ENCODE measurements at places on chromosomes 2 and 18.

DNA sequence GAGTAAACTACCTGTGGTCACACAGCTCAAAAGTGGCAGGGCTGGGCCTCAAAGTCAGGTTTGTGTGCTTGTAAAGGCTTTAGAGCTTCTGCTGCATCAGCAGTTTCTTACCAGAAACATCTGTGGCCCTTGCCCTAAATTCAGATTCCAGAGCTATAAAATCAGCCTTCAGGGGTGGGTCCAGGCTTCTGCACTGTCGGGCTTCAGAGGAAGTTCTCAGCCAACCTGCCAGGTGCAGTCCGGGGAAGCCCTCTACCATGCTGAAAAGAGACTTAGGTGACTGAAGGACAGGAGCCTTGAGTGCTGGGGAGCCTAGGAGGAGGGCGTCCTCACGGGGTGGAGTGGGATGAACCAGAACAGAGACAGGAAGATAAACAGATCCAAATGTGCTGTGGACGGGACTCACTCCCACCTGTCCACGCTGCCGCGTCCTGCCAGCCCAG is 69.9 kb upstream of the HS6ST1 start:
- DNase-seq, result no peak

DNA sequence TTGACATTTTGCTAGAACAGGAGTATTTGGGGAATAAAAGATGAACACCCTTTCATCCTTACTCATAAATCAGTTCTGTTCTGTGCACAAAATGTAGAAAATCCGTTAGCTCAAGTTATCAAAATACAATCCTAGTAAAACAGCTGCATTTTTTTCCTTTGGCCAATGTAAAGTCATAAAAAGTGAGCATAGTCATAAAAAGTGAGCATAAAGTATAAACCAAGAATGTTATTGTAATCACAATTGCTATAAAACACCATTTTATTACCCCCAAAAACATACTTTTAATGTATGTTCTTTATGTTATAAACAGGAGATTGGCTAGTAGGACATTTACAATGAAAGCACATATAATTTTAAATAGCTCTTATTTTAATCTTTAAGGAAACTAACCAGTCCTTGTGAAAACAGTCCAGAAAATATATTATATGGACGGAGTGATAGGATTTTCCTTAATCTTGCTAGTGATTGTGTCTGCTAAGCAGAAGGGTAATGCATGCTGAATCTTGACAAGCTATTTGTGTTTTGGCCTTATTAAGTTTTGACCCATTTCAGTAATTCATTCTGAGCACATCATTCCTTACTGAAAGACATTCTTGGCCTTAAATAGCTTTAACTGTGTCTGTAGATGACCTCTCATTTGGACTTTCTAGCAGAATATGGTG is 891.8 kb downstream of the DSC3 start:
- DNase-seq, result no peak

GRCh38 chr2:84041506-84041905 is 417.6 kb downstream of the SUCLG1 start:
- DNase-seq, result no peak

DNA sequence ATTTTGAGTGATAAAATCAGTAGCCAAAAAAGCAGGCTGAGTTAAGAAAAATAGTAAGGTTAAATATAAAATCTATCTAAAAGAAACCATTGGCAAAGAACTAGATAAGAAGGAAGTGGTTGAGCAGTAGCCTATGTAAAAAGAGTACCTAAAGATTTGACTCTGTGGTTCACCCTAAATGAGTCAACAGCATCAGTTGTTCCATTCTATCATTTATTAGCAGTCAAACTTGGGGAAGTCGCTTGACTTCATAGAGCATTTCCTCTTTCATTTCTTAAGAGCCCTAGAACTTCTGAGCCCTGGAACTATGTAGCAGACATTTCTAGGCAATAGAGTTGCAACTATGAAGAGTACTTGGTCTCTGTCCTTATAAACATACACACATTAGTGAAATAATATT is 381.7 kb downstream of the NUP35 start:
- no peak for DNase-seq

GRCh38 chr2:144133936-144134665 is 385.8 kb downstream of the ZEB2 start:
- no peak for DNase-seq

DNA sequence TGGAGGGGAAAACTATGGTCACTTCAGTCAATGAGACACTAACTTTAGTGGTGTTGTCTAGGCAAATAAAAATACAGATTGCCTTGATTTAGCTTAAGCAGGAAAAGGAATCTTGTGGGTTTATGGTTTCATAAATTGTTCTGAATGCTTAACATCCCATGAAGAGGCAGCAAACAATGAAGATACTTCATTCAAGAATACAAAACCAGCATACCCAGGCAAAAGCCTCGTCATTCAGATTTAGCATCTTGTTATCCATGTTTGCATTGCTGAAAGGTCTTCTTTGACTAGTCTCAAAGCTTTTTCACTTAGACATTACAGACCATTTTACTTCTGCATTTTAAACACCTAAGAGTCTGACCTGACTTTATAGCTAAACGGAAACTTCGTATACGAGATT is 272.7 kb upstream of the FSHR start:
- no peak for DNase-seq

DNA sequence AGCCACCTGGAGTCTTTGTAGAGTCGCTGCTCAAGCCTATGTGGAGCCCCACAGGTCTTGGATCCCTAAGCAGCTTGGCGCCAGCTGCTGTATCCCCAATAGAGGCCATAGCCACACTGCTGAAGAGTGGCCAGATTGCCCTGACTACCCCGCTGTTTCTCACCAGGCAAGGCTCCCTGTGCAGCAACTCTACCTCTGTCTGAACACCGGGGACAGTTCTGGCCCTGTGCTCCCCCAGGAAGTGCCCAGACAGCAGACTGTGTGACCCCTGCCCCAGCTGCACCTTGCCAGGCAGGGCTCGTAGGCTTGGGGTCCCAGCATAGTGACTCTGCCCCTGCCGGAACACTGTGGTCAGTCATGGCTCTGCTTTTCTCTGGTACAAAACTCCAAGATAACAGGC is 53.5 kb upstream of the GALNT13 start:
- no peak for DNase-seq

DNA sequence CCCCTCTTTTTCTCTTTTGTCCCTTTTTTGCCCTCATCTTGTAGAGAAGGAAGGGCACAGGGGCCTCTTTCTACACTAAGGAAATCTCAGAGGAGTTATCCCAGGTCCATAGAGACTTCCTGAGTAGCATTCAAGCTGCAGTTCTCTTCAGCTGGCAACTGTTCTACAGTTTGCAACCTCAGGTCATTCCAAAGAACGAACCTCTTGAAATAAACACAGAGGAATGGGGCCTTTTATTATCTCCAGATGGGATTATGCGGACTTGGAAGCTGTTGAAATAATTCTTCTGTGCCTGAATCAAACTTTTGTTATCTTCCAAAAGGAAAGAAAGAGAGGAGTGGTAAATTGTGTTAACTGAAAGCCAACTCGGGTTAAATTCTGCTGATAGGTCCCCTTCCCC is 31.0 kb upstream of the NFE2L2 start:
- peak; percentile 37 for DNase-seq

DNA sequence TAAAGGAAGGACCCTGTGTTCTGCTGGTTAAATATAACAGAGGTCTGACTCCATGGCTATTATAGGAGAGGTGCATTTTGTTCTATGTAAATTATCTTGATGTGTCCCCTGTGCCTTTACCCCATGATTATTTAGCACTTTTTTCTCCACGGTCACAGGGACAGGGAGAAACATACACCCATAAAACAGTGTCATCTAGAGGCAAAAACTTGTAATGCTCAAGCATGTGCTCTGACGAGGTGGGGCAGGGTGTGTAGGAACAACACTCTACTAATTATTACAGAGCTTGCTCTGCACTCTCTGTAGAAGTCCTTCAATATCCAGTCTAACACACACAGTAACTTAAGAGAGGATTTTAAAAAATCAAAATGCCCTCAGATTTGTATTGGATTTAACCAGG is 187.9 kb downstream of the NEDD4L start:
- peak; percentile 27 for DNase-seq

GRCh38 chr2:174161490-174161889 is 86.8 kb downstream of the OLA1 start:
- DNase-seq, result no peak

GRCh38 chr2:233766416-233766815 is 6.3 kb downstream of the UGT1A1 start:
- DNase-seq, result no peak

- DNase-seq, result no peak
Observed at GRCh38 chr18:75283731-75284130, 73.1 kb downstream of the TSHZ1 start.

GRCh38 chr2:237281836-237282306 is 132.1 kb downstream of the COL6A3 start:
- DNase-seq, result no peak

DNA sequence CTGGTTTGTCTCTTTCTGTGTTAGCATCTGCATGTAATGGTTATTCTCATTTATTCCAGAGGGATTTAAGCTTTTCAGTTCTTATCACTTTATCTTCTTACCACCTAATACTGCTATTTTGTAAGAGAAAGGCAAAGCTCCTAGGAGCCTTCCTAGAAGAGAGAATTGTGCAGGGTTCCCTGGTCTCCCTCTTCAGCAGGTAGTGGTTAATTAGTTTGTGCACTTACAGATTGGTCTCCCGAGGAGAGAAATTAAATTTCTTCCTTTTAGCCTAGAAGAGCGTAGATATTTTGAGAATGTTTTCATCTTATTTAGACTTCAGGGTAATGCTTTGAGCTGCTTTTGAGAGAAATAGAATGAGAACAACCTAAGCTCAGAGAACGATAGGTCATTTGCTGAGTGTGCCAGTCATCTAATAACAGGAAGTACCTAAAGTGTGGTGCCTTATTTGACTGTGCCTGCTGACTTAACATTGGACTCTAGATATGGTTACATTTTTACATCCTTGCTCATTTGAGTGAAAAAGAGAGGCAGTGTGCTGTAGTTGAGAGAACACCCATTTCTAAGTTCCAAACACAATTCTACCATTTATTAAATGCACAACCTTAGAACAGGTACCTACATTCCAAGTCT is 651.4 kb downstream of the STK39 start:
- no peak for DNase-seq

DNA sequence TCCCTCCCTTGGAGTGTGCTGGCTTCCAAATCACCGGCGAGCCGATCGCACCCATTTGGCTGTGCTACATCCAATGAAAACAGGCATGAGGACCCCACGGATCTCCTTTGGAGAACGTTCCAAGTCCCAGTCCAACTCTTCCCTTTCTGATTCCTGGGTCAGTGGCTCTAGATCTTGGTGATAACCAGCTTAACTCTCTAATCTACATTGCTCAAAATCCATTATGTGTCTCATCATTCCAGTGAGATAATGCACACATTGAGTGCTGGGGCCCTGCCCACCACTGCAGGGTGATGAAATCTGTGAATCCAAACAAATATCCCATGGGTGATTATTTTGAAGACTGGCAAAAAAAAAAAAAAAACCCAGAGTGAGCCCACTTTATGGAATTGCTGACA is 232.7 kb upstream of the COPS8 start:
- DNase-seq, result no peak

GRCh38 chr2:129903586-129904425 is 75.7 kb upstream of the RAB6C start:
- DNase-seq, result no peak

DNA sequence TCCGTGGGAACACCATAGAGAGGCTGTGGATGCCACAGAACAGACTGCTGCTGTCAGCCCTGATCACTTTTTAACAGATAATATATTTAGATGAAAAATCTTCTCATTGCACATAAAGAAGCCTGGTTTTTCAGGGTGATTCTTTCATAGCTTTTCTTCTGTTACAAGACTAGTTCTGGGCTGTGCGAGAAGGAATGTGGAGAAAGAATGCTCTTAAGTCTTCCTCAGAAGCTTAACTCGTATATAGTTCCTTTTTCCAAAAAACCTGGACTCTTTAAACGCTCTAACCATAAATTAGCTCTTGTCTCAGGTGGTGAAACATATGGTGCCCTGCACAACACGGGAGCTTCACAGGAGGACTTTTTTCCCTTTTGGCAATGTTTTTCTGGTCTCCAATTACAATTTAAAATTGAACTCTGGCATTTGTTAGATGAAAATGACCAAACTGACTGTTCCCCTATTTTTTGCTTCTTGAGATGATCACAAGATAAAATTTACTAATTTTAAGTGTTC is 125.9 kb upstream of the SMAD7 start:
- no peak for DNase-seq

DNA sequence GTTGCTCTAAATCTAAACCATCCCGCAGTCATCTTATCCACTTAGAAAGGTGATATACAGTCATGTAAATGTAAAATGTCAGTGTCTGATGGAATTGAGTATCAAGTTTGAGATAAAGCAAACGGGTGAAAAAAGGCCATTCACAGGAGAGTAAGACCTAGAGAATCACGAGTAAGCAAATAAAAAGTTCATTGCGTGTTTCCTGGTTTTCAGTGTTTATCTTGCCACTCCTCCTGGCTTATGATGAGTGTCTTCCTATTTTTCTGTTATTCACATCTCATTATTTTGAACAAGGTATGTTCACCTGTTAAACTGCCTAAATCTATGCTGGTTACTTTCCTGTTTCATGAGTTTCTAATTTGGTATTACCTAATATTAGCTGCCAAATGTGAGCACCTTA is 68.8 kb downstream of the ITGA4 start:
- no peak for DNase-seq

DNA sequence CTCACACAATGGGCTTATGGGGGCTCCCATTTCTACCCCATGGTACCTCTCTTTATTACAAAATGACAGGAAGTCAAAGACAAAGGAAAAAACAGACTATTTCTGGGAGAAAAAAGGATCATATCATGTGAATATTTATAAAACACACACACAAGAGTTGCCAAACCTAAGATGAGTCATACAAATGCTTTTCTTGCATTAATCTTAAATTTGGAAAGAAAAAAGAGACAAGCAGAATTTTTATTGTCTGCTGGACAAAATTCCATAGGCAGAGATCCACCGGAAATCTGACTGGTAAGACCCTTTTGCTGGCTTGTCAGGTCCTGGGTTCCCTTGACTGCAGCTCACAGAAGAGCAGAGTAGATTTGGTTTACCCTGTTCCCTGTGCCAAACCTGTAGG is 1732.3 kb upstream of the PIK3C3 start:
- no peak for DNase-seq

GRCh38 chr2:113182471-113183260 is 8.9 kb downstream of the PSD4 start:
- DNase-seq, result no peak

DNA sequence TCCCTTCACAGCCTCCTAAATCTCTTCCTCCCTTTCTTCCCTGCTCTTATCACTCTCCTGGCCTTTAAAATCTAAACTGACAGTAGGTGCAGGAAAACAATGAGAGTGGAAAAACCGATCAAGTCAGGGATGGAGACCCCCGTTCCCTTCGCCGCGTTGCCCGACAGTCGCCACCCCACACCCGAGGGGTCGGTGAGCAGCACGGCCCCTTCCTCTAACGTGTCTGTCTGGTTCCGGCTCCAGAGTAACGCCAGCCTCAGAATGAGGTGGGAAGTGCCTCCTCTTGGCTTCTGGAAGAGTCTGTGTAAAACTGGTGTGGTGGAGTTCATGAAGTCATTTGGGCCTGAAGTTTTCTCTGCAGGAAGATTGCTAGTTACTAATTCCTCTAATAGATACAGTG is 138.6 kb downstream of the NFATC1 start:
- no peak for DNase-seq

GRCh38 chr2:225600444-225600843 is 200.9 kb downstream of the NYAP2 start:
- no peak for DNase-seq
